ENCODE measurements at places on chromosomes 6 and 20.

DNA sequence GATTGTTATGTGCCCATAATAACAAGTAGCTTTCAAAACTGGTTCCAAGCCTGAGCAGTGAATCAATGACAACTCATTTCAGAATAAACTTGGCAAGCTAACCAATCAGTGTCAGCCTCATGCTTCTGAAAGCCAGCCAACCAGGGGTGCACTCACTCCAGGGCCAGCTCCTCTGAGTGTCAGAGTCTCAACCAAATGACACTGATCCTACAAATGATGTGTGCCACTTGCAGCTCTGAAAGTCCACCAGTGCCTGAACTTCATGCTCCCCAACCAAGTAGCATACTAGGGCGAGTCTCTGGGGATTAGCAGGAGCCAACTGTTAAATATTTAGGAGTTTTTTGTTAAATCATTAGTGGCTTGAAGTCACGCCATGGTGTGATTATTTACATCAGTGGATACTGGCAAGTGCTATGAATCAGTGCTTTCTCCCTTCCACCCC lies 4.5 kb downstream of the IYD start:
- DNase-seq = peak; percentile 70

GRCh38 chr20:13418263-13419229 lies 197.5 kb downstream of the ISM1 start:
- no peak for DNase-seq

DNA sequence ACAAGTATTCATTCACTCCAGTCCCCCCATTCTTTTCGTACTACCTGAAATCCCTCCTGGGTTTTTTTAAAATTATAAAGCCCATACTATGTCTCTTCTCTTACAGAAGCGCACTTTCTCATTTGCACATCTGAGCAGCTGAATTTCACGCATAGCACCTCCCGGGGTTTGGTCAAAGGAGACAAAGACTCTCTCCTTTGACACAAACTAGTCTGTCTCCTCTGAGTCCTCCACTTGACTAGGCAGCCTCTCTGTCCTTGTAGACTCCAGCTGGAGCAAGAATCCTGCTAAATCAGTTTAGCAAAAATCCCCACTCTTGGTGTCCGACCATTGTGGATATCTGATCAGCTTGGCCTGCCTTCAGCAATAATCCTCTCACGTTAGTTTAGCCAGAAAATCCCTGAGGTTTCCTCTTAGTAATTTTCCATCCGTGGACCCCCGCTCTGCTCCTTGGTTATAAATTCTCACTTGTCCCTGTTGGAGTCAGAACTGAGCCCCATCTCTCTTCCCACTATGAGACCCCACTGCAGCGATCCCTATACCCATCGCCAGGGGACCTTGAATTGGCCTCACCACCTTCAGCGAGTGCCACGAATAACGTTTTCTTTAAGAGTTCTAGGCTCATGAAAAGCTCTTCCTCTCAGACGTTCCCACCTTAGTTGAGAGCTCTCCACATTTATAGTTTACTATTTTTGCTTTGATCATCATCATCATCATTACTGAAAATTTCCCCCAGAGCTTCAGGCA lies 29.0 kb downstream of the PDYN start:
- DNase-seq = no peak

DNA sequence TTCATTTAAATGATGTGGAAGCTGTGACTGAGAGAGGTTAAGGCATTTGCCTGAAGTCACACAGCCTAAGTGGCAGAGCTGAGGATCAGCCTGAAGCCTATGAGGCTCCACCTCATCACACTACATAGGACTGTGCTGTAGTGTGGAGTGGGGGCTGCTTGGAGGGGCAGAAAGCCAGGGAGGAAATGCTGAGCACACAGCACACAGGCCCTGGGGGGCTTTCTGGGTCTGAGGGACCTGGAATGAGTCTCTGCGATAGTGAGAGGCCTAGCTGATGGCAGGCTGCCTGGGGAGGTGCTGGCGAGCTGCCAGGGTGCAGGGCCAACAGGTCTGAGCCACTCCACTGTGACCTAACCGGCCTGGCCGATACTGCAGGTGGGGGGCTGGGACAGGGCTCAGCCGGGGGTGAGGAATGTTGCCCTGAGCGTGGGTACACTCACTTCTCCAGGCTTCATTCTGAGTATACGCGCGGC lies 2.2 kb upstream of the ARHGAP40 start:
- no peak for DNase-seq

- no peak for DNase-seq
Observed at GRCh38 chr6:169824021-169824420, 72.6 kb downstream of the ERMARD start.

GRCh38 chr6:31534521-31535040 lies 5.8 kb downstream of the MCCD1 start:
- no peak for DNase-seq

GRCh38 chr6:24916496-24916895 lies 19.3 kb downstream of the RIPOR2 start:
- DNase-seq = no peak

DNA sequence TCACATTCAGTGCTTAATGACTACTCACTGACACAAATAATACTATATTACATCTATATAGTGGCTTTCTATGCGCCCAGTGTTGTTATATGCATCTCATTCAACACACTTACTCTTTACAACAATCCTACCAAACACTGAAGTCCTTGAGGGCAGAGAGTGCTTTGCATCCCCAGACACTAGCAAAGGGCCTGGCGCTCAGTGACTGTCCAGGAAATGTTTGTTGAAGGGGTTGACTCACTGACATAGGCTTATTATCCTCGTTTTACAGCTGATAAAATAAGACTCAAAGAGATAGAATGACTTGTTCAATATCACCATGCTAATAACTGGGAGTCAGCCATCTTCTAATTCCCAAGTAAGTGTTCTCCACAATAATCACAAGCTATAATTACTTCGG lies 163.3 kb downstream of the ARHGAP18 start:
- DNase-seq = no peak

GRCh38 chr6:169035385-169036240 lies 218.0 kb downstream of the THBS2 start:
- peak; percentile 69 for DNase-seq

DNA sequence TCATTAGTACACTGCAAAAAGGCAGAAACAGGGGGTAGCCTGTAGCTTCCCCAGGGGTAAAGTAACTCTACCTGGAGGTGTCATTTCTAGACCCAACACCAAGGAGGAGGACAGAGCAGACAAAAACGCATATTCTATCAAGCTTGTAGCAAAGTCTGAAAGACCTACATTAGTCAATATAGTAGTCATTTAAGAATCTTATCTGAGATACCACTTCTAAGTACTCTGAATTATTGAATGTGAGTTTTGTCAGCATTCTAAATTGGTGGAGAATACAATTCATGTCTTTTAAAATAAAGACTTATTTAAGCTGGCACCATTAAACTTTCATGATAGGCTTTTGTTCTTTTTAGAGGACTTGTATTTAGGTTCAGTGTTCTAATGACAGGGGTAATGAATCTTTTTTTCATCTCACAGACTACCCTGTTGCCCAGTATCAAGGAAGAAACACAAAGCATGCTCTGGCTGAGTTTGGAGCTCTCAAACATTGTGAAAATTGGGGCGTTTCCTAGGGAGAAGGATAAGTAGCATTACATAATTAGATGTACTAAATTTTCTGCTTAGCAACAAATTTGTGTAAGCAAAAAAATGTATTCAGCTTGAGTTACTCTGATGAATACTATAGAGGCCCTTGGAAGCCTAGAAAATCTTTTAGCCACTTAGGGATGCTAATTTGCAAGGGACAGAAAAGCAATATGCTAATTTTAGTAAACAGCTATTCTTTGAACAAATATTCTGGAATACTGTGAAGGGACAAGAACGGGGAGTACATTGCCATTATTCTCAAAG lies 255.4 kb upstream of the HSF2 start:
- no peak for DNase-seq

DNA sequence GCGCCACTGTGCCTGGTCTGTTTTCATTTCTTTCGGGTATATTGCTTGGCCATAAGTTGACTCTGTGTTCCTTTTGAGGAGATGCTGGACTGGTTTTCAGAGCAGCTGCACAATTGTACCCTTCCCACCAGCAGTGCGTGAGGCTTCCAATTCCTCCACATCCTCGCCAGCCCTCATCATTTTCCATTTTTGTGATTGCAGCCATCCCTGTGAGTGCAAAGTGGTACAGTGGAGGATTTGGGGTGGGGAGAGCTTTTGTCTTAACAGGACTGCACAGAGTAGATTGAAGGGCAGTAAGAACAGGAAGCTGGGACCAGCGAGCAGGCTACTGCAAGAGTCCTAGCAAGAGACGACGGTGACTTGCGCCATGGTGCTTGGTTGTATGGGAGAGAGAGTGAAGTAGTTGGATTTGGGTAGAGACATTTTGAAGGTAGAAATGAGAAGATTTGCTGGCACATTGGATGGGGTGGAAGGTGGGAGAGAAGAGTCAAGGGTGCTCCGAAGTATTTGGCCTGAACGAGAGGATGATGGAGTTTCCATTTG lies 18.3 kb downstream of the BCAS4 start:
- no peak for DNase-seq

DNA sequence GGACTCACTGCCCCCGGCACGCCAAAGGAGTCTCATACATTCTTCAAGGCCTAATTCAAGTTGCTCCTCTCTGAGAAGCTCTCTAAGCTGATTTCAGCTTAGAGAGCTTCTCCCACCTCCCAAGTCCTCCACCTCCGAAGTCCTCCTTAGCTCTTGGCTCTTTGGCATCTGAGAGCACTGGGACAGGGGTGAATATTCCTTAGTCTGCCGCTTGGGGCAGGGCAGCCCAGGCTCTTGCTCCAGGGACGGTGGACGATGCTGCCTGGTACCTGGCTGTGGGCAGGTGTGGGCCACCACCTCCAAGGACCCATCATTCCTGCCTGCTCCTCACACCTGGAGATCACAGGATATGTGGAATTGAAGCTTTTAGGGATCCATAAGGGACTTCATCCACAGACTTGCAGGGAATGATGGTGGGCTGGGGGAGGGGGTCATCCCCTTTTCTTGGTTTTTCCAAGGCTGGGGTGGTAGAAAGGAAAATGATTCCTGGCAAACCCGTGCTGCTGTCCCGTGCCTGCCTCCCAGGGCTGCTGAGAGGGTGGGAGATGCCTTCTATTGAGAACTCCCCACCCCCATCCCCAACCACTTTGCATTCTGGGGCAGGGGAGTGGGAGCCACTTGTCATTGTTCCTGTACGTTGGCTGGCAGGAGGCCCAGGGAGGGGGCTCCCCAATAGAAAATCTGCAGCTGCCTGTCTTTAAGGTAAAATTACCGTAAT lies 57.4 kb downstream of the ARHGAP40 start:
- DNase-seq = peak; percentile 43

DNA sequence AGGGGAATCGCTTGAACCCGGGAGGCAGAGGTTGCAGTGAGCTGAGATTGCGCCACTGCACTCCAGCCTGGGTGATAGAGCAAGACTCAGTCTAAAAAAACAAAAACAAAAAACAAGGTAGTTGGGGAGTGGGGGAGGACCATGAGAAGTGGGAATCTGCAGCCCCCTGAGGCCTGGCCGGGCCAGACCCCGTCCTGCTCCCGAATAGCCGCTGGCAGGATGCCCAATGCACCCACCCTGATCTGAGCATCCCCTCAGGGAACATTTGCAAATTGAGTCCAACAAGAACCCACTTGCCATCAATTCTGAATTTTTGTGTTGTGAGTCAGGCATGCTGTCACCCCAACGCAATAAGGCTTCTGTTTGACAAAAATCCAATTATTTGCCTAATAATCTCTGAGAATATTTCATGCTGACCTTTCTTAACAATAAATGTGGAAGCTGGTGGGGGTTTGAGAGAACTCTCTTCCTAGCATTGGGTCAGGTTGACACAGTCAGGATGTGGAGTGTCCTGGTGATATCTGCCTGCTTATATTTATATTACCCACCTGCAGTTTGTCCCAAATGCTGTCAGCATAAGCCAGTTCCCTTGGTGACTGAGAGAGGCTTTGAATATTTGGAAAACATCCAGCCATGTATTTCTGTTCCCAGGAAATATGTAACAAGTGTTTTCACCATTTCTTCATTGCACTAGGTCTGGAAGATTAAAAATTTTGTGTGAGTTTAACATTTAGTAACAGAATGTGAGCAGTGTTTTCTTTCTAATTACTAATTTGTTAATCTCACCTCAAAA lies 28.4 kb upstream of the FRMD1 start:
- no peak for DNase-seq

GRCh38 chr6:55040102-55040848 lies 134.0 kb upstream of the HCRTR2 start:
- DNase-seq = peak; percentile 42

GRCh38 chr6:36327226-36327918 lies 9.3 kb downstream of the BNIP5 start:
- no peak for DNase-seq

- no peak for DNase-seq
Observed at GRCh38 chr6:15392182-15392581, 146.3 kb downstream of the JARID2 start.

DNA sequence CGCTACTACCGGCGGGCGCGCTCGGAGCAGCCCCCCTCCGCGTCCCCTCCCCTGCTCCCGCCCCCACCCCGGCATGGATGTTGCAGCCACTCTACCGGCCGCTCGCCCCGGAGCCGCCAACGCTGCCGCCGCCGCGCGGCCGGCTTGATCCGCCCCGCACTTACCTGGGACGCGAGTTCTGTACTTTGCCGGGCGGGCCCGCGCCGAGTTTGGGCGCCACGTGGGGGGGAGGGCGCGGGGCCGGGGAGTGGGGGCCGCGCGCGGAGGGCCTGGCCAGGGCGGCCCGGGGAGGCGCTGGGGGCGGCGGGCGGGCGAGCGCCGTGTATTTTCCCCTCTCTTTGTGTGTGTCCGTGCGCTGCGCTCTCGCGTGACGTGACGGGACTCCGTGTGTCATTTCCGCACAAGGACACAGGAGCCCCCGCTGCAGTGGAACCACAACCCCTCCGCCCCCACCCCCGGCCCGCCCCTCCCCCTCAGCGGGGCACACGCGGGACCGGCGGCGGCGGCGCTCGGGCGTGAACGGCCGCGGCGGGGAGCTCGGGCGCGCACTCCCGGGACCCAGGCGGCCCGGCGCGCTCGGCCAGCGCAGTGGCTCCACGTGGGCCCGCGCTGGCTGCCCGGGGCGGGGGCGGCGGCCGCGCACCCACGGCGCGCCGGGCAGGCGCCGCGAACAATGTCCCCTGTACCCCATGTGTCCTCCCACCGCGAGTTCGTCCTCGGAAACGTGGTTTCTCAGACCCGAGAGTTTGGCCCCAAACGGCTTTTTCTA lies at the start of gene BEND3:
TSS of gene BEND3 (minus strand) at position 590 of the 769 bp plus-strand sequence. CDS start 16,230 bp downstream, outside the sequence.
- DNase-seq = no peak

DNA sequence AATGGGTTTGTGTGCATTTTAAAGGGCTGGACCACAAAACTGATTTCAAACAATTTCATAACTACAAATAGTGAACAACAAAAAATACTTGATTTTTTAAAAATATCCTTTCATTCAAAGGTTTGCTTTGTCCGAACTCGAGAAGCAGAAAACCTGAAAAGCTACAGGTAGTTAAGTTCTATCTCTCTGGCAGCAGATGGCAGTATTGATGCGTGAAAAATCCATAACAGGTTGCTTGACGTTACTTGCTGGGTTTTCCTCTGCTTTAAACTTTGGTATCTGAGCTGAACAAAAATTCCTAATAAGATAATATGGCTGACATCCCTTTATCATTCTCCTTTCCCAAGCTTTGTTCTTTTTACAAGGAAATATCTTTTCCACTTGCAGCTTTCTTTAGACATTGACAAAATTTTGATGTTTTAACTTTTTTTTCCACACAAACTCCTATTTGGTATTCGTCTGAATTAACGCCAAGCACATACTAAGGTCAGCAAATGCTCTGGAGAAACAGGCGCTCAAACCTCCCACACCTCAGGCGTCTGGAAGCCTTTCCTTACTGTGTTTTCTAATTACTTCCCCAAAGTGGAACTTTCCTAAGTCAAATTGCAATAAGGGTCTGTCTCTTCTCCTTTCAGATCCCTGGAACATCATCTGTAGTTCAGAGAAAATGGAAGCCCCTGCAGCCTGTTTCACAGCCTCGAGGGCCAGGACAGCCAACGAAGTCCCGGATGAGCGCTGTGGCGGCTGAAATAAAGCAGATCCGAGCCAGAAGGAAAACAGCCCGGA lies 50.3 kb upstream of the GFRAL start:
- DNase-seq = peak; percentile 38
